Diencephalon (tissue), 1 donor: ENCODE measurements at places on chromosomes 11 and 22. TPM values are rescaled to one million over a fixed set of nuclear protein-coding genes. Genes with fewer than 3 reads are reported as not detected.

Gene MIAT
- total RNA-seq, result 125 TPM

Gene MMP1
- not detected for total RNA-seq

Gene APOA1
- total RNA-seq, result 1.4 TPM

Gene CHCHD10
- 8.3 TPM for total RNA-seq

Gene EFCAB6
- total RNA-seq, result 12.0 TPM

Gene TMEM86A
- 6.7 TPM for total RNA-seq

Gene TTC36
- 0.92 TPM for total RNA-seq

Gene MS4A6A
- total RNA-seq, result 2.5 TPM

Gene MS4A8
- not detected for total RNA-seq

Gene CDKN1C
- 40.4 TPM for total RNA-seq

Gene OR51B2
- 0.46 TPM for total RNA-seq

Gene SLC22A12
- total RNA-seq, result not detected

Gene NCF4
- total RNA-seq, result 3.0 TPM

Gene CD3G
- total RNA-seq, result not detected

Gene ART1
- total RNA-seq, result not detected

Gene MUC2
- total RNA-seq, result not detected

Gene TRIM51
- not detected for total RNA-seq

Gene MICALL1
- total RNA-seq, result 27.9 TPM

Gene RPS6KA4
- total RNA-seq, result 13.8 TPM

Gene TMEM121B
- 12.5 TPM for total RNA-seq

Gene TEAD1
- total RNA-seq, result 45.9 TPM

Gene NTM
- 224 TPM for total RNA-seq

Gene RDX
- total RNA-seq, result 125 TPM

Gene ADAMTS15
- total RNA-seq, result 6.2 TPM

Gene SCN4B
- total RNA-seq, result 14.5 TPM

Gene KDELR3
- 1.2 TPM for total RNA-seq

Gene FXYD2
- 1.8 TPM for total RNA-seq

Gene OR10AG1
- total RNA-seq, result not detected

Gene APOL5
- not detected for total RNA-seq

Gene KCNJ4
- total RNA-seq, result 6.5 TPM

Gene BBS1
- total RNA-seq, result 58.8 TPM
